ENCODE measurements at places on chromosomes 4 and X.

DNA sequence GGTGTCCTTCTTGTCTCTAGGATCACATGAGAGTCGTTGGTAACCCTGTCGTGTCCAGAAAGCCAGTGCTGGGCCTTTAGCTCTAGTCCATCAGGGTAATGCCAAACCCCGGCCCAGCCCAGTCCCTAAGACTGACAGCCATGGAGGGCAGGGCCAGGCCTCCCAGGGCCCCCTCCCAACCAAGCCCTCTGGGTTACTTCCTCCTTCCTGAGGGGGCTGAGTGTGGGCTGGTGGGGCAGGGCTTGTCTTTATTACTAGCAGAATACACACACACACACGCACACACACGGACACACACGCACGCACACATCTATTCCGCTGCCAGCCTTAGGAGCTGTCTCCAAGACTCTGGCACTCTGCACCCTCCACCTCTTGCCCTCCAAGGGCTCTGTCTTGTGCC is 35.6 kb upstream of the CDKN2AIP start:
- DNase-seq: no peak

GRCh38 chrX:40933132-40933705 is 152.0 kb upstream of the USP9X start:
- DNase-seq: peak; percentile 7

DNA sequence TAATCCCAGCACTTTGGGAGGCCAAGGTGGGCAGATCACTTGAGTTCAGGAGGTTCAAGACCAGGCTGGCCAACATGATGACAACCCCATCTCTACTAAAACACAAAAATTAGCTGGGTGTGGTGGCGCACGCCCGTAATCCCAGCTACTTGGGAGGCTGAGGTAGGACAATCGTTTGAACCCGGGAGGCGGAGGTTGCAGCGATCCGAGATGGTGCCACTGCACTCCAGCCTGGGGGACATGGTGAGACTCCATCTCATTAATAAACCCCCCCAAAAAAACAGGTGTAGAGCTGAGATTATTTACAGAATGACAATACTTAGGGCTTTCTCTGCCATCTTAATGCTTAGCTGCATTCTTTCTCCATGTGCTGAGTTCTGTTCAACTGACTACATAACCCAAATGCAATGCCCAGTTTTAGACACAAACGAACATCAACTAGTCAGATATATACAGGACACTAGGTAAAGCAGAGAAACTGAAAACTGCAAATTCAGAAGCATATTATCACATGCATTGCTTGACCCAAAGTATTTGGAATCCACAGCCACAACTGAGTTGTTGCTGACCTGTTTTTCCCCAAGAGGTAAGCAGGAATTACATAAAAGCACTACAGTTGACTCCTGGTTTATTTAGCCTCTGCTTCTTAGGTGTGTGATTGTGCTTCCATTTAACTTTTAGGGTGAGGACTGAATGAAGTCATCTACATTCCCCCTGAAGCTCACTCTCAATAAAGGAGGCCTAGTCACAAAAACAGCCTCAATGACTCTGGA is 12.1 kb downstream of the RBMX start:
- no peak for DNase-seq

GRCh38 chr4:100284129-100284880 is 94.0 kb upstream of the DDIT4L start:
- DNase-seq: no peak

DNA sequence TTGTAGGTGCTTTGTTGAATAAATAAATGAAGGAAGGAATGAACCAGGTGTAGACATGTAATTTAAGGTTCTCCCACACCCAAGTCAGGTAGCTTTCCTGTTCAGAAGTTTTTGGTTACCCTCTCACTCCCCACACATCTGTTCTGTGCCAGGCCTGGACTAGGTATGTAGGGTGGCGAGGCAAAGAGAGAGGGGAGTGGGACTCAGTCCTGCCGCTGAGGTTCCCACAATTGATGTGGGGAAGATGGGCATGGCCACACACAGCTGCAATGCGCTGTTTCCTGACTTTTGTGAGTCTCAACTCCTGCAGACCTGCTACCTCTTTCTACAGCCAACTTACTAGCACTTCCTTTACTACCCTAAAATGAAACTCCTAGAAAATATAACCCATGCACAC is 88.9 kb downstream of the RTL5 start:
- DNase-seq: no peak

DNA sequence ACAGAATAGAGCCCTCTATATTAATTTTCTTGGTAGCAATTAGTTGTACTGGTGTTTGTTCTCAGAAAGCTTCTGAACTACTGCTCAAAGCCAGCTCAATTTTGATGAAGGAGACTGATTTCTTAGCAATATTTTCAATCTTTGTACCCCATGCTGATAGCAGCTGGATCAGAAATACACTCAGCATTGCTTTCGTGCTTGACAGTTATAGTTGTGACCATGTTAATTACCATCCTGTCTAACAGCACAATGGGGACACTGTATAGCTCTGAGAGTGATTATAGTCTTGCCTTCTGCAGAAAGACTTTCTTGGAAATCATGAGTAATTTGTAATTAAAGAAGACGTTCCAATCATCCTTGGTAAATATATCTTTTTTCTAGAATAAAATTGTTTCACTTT is 79.7 kb upstream of the GNPDA2 start:
- DNase-seq: no peak

- no peak for DNase-seq
Measured at GRCh38 chr4:14850455-14851097, 151.7 kb upstream of the CPEB2 start.

DNA sequence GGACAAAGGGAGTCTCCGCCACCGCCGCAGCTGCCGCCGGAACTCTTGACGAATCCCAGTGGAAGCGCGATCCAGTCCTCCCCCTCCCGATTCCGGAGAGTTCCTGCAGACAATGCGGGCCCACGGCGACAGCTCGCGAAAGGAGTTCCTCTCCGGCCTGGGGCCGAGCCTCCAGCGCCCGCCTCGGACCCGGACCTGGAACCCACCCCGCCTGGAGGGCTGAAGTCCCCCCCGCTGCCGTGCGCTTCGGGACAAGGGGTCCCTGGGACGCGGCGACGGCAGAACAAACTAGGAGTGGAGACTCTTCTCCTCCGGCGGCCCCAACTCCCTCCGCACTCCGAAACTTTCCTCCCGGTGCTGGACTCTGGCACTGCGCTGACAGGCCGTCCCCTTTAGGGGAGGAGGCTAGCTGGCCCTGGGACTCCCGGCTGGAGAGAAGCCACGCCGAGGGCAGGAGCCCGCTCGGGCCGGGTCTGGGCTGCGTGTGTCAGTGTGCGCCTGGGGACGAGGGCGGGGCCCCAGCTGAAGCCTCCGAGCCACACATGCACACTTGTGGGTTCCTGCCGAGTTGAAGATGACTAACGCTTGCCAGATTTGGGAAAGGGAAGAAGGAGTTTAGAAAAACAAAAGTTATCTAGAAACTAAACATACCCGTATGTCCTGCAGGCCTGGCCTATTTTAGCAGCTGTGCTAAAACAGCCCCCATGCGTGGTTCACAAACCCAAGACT is at the start of gene ANTXR2:
Gene ANTXR2, minus strand, starts transcription at position 486 of the 729 bp plus-strand sequence. CDS start 669 bp downstream, outside the sequence.
- peak; percentile 62 for DNase-seq

- no peak for DNase-seq
Measured at GRCh38 chr4:19375136-19375804, 876.4 kb upstream of the SLIT2 start.

DNA sequence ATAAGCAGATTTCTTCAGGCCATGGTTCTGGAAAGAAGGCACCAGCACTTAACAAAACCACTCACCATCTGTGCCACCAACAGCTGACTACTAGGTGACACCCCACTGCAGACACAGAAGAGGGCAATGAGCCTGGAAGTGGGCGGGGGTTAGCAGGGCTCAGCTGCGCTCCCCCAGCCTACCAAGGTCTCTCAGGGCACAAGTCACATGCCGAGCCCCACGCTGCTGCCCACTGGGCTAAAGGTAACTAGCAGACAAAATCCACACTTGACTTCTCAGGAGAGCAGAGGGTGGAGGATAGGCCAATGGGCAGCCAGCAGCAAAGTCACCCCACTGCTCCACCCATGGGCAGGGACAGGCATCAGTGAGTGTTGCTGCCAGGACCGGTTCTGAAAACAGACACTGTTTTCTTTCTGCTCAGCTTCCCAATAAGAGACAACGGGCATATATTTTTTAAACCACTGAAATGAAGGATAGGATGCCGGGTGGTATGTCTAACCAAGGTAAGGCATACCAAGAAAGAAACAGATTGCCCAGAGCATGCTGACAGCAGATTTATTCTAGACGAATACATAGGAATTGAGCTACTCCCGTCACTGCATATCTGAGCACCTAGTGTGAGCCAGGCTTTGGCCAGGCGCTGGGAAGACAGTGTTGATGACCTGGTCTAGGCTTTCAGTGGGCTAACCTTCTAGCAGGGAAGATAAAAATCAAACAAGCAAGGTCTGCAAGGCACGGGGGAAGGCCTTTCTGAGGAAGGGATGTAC is 20.1 kb downstream of the ACSL1 start:
- no peak for DNase-seq

Measured in stimulated activated CD4-positive, alpha-beta T cell treated with anti-CD3 and anti-CD28 coated beads, Interleukin-4, amount 100 ng/mL, for 48 hours (primary cell).